Heart right ventricle (tissue), 16 donors: ENCODE measurements at places on chromosomes 6 and 20. TPM values are rescaled to one million over a fixed set of nuclear protein-coding genes. Genes with fewer than 3 reads are reported as not detected.

Gene PNLDC1
- total RNA-seq = 0.13 TPM

Gene VGLL2
- 0.22 TPM for total RNA-seq

Gene PSORS1C2
- not detected for total RNA-seq

DNA sequence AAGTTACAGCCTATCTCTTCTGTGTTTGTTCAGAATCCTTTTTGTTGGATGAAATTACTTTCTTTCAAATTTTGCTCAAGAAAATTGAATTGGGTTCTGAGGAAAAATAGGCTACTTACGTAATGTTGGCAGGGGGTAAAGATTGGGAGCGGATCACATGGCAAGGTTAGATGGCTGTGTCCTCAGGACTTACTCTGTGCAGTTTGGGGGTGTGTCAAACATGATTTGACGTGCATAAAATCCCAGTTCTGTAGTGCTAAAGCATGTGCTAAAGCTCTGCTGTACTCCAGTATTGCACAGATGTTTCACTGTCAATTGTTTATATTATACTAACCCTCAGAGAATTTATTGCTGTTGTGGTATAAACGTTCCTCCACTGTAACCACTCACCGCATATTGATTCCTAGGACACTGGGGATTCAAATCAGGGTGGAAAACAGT is 2.6 kb downstream of the NT5E start:
- H3K4me1 ChIP-seq = peaks cover 8% of the 10 kb centered on the region
- no peaks in the 10 kb centered on the region for H3K36me3 ChIP-seq
- peaks cover 5% of the 10 kb centered on the region for H3K27me3 ChIP-seq
- DNase-seq = no peak
- peak overlapping the region; percentile 72 for H3K4me3 ChIP-seq

GRCh38 chr20:32248043-32248442 is 29.4 kb upstream of the KIF3B start:
- no peaks in the 10 kb centered on the region for H3K4me1 ChIP-seq
- no peak for DNase-seq
- H3K27me3 ChIP-seq = no peaks in the 10 kb centered on the region
- no peak overlapping the region for H3K27ac ChIP-seq
- no peak overlapping the region for H3K4me3 ChIP-seq
- H3K36me3 ChIP-seq = no peaks in the 10 kb centered on the region

GRCh38 chr6:140538926-140539325 is 1164.5 kb upstream of the CITED2 start:
- H3K27me3 ChIP-seq = no peaks in the 10 kb centered on the region
- DNase-seq = no peak
- no peak overlapping the region for H3K4me3 ChIP-seq

DNA sequence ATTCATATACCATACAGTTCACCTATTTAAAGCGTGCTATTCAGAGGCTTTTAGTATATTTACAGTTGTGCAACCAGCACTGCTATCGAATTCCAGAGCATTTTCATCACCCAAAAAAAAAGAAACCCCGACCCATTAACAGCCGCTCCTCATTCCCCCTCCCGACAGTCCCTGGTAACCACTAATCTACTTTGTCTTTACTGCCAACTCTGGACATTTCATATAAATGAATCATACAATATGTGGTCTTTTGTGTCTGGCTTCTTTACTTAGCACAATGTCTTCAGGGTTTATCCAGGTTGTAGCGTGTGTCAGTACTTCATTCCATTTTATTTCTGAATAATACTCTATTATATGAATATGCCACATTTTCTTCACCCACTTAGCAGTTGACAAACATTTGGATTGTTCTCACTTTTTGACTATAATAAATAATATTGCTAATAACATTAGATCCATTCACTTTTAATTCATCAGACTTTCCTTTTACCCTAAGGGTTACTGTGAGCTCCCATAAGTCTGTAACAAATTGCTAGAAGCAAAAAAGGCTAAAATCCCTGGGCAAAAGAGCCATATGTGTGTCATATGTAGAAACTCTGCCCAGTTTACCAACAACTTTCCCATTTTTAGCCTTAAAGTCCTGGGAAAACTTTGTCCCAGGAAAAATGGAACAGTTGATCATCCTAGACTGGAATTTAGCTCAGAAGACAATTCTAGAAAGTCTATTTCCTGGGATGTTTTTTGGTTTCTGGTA is 23.2 kb upstream of the ROS1 start:
- H3K4me3 ChIP-seq = no peak overlapping the region
- H3K36me3 ChIP-seq = no peaks in the 10 kb centered on the region
- H3K27ac ChIP-seq = no peak overlapping the region
- no peak for DNase-seq
- peaks cover 22% of the 10 kb centered on the region for H3K27me3 ChIP-seq
- peaks cover 14% of the 10 kb centered on the region for H3K4me1 ChIP-seq

DNA sequence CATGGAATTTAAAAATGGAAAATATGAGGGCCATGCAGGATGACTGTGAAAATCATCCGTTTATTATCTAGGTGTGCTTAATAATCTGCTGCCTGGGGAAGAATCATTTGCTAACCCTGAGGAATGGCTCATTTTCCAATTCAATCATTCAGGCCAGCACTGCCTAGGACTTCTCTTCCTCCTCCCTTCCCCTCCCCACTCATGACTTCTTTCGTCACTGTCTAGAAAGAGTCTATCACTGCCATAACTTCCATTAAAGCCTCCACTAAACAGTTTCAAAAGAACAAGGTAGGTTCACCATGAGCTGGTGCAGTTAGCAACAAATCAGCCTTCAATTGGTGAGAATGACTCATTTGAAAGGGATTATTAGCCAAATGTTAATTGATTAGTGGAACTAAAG is 43.9 kb downstream of the TSHZ2 start:
- no peak overlapping the region for H3K27ac ChIP-seq
- no peaks in the 10 kb centered on the region for H3K4me1 ChIP-seq
- H3K27me3 ChIP-seq = no peaks in the 10 kb centered on the region

DNA sequence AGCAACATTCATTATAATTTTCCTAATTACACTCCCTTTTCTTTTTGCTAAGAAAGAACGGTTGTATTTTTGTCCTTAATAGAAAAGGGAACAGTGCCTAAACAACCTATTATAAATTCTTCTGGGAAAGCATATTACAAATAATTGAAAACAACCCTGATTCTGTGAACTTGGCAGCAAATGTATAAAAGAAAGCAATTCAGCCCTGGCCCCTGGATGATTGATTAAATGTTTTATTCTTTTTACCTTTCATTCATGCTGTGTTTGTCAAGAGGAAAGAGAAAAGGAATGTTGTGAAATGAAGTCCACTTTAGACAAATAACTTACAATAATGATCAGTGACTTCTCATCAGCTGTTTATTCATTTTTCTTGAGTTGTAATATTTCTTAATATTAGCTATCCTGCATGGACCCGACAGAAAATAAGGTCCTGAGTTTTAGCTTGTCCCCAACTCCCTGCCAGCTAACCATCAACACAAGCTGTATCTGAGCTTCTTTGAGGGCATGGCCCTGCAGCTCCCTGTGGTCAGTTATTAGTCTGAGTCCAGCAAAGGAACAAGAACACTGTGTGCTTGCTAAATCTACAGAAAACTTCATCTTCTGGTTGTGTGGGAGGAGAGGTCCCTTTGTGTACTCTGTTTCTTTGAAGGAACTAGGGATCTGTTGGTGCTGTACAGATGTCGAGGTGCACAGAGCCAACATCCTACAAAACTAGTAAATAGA is 248.2 kb downstream of the LAMA2 start:
- H3K27ac ChIP-seq = peak overlapping the region; percentile 71
- peak; percentile 20 for DNase-seq
- H3K4me3 ChIP-seq = no peak overlapping the region
- H3K4me1 ChIP-seq = peaks cover 8% of the 10 kb centered on the region

DNA sequence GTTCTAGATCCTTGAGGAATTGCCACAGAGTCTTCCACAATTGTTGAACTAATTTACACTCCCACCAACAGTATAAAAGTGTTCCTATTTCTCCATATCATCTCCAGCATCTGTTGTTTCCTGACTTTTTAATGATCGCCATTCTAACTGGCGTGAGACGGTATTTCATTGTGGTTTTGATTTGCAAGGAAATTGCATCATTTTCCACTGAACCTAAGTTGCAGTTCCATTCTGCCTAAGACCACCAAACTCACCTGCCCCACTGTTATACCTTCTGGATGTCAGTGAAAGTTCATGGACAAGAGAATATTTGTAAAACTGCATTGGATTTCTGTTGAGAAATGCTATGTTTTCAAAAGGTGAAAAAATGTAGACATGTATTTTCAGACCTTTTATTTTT is 132.9 kb upstream of the ESR1 start:
- H3K4me3 ChIP-seq = no peak overlapping the region
- no peaks in the 10 kb centered on the region for H3K4me1 ChIP-seq
- H3K27ac ChIP-seq = no peak overlapping the region
- no peaks in the 10 kb centered on the region for H3K36me3 ChIP-seq
- DNase-seq = no peak
- H3K27me3 ChIP-seq = no peaks in the 10 kb centered on the region

DNA sequence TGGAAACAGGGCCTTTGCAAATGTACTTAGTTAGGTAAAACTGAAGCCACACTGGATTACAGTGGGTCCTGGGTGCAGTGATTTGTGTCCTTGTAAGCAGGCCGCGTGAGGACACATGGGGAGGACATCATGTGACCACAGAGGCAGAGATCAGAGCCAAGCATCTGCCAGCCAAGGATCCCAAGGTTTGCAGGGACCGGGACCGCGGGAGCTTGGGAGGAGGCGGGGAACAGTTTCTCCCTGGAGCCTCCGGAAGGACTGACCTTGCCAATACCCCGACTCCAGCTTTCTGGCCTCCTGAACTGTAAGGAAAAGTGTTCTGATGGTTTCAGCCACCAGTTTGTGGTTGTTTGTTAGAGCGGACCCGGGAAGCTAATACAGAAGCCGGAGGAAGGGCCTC is 500.9 kb downstream of the PREX1 start:
- H3K4me1 ChIP-seq = peaks cover 5% of the 10 kb centered on the region
- no peak overlapping the region for H3K27ac ChIP-seq
- H3K36me3 ChIP-seq = no peaks in the 10 kb centered on the region
- no peaks in the 10 kb centered on the region for H3K27me3 ChIP-seq

DNA sequence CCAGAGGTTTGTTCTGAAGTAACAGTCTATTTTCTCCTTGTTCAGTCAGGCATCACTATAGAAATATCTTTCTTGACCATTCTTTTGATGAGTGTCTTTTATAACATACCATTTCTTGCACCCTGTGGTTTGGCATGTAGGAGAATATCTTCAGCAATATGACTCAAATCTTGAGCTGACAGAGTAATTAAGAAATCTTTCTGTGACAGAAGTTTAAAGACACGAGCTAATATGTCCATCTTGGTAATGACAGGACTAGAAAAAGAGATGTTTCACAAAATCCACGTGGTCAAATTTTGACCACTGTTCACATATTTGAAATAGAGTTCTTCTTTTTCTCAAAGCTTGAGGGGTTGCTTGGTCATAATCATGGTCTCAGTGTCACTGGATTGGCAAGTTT is 149.9 kb downstream of the MYB start:
- H3K4me1 ChIP-seq = no peaks in the 10 kb centered on the region
- no peak overlapping the region for H3K27ac ChIP-seq
- H3K4me3 ChIP-seq = no peak overlapping the region

DNA sequence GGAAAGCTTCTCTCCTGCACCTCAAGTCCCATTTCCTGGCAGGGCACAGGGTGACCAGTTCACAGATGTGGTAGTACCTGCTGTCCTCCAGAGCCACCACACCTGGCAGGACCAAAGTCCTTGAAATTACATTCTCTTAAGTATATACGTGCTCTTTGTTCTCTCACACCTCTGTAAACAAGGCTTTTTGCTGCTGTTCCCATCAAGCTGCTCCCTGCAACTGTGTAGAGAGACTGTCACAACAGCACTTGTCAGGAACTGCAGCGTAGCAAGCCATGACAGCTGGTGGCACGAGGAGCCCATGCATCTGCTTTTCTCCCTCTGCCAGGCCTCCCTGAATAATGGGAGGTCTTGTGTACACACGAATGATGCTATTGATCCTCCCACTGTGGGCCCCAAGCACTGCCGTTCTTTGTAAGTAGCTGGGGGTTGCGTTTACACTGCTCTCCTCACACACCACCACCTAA is 431.8 kb downstream of the CD83 start:
- no peaks in the 10 kb centered on the region for H3K27me3 ChIP-seq
- H3K36me3 ChIP-seq = no peaks in the 10 kb centered on the region
- H3K27ac ChIP-seq = no peak overlapping the region
- DNase-seq = no peak

GRCh38 chr6:145731447-145731846 is 3.9 kb downstream of the EPM2A start:
- H3K4me3 ChIP-seq = no peak overlapping the region
- no peak overlapping the region for H3K27ac ChIP-seq
- no peaks in the 10 kb centered on the region for H3K36me3 ChIP-seq

- H3K27ac ChIP-seq = no peak overlapping the region
- DNase-seq = no peak
- H3K36me3 ChIP-seq = no peaks in the 10 kb centered on the region
- no peak overlapping the region for H3K4me3 ChIP-seq
- H3K4me1 ChIP-seq = peaks cover 12% of the 10 kb centered on the region
Measured at GRCh38 chr6:39088331-39088730, 26.7 kb downstream of the SAYSD1 start.

DNA sequence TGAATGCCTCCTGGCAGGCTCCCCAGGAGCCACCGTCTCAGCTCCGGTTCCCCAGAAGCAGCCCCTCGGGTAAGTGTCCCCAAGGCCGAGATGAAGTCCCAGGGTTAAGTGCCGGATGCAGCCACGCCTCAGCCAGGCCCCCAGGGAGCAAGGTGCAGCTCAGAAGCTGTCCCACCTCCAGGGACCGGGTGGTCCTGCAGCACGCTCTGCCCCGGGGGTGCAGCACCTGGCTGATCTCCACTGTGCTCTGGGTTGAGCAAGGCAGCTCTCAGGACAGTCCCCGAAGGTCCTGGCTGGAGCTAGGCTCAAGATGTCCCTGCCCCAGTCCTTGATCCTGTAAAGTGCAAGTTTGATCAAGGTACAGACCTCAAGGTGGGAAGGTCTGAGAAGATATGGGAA is 15.1 kb upstream of the NTSR1 start:
- no peak overlapping the region for H3K4me3 ChIP-seq
- no peak overlapping the region for H3K27ac ChIP-seq
- no peak for DNase-seq
- H3K27me3 ChIP-seq = peaks cover 21% of the 10 kb centered on the region
- no peaks in the 10 kb centered on the region for H3K36me3 ChIP-seq
- H3K4me1 ChIP-seq = no peaks in the 10 kb centered on the region
